ENCODE measurements at places on chromosomes 11 and 22.
A peak's percentile ranks its signal among the peaks of the same experiment; 100 is the strongest.

DNA sequence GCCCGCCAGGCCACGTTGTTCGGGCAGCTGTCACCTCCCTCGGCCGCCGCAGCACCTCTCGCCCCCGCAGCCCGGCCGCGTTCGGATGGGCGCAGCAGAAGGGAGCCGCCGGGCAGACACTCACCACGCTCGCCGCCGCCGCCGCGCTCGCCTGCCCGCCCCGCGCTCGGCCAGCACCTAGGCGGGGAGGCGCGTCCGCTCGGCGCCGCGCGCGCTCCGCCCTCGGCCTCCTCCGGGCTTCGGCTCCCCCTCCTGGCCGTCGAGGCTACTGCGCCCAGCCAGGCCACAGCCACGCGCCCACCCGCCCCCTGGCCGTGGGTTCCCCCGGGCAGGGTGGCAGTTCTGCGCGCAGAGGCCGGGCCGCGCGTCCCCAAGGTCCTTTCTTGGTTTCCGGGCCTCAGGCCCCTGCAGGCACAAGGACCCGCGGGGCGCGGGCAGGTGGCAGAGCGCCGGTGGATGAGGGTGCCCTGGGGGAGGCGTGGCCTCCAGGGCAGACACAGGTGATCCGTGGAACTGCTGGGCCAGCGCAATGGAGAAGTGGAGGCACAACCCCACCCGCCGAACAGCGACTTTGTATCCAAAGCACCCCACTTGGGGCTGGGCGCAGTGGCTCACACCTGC, at the start of gene SLC25A22:
Gene SLC25A22, minus strand, starts transcription at position 189 of the 621 bp plus-strand sequence. CDS start 3,275 bp downstream, outside the sequence.
- DNase-seq = peak; percentile 65

GRCh38 chr11:27720277-27720830, 20.1 kb upstream of the BDNF start:
- DNase-seq = no peak

DNA sequence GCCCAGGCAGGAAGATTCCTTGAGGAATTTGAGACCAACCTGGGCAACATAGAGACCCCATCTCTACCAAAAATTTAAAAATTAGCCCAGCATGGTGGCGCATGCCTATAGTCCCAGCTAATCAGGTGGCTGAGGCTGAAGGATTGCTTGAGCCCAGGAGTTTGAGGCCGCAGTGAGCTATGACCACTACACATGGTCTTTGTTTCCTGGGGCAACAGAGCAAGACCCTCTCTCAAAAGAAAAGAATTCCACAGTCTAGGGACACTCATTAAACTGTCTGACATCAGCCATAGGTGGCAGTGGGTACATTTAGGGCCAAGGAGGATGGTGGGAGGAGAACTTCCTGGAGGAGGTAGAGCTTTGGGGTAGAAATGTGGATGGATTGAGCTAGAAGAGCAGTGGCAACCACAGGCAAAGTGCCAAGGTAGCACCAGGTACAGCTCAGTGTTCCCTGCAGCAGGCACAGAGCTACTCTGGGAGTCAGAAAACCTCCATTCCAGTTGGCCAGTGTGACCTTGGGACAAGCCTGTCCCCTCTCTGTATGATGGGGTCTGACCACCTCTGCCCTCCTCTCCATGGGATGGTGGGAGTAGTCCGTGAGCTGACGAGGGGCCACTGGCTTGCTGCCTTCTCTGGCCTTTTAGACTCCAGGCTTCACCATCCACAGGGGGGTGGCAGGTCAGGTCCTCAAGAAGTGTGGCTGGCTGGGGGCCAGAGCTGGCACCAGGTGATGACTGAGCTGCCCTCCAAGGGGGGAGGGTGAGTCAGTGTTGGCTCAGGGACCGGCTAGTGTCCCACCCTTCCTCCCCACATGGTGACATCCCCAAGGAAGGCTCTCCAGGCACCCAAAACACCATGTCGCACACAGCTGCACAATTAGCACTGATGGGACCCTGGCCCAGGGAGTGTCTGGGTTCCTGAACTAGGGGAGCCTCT, 3.7 kb upstream of the CLCF1 start:
- DNase-seq = no peak

DNA sequence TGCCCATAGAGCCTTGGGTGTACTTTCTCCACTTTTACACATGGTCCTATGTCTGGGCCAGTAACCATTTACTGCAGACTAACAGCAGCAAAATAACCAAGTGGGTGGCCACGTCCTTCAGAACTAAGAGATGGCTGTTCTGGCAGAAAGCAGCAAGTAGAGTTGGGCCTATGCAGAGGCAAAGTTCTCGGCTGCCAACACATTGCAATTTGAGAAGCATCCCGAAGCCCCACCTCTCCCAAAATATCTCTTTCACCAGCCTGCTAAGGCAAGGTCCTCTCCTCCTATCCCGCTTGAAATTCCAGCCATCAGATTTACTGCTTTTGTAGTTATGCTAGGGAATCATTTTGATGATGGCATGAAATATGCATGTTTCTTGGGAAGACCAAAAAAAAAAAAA, 118.5 kb upstream of the APOA1 start:
- no peak for DNase-seq

- DNase-seq = no peak
These were observed 59.1 kb downstream of the ST3GAL4 start for GRCh38 chr11:126414615-126415014.

GRCh38 chr11:30333405-30333804, 10.5 kb downstream of the ARL14EP start:
- DNase-seq = no peak

All from activated CD4-positive, CD25-positive, alpha-beta regulatory T cell (primary cell).